CD4-positive, alpha-beta T cell treated with Interleukin-21 for 1 hour (primary cell): ENCODE measurements at places on chromosomes 16 and 17.

- no peak for DNase-seq
Measured at GRCh38 chr16:69618307-69618706, 52.5 kb downstream of the NFAT5 start.

GRCh38 chr16:82187829-82188228, 17.8 kb upstream of the MPHOSPH6 start:
- no peak for DNase-seq

GRCh38 chr17:1939981-1940809, 84.9 kb downstream of the RTN4RL1 start:
- DNase-seq: no peak

DNA sequence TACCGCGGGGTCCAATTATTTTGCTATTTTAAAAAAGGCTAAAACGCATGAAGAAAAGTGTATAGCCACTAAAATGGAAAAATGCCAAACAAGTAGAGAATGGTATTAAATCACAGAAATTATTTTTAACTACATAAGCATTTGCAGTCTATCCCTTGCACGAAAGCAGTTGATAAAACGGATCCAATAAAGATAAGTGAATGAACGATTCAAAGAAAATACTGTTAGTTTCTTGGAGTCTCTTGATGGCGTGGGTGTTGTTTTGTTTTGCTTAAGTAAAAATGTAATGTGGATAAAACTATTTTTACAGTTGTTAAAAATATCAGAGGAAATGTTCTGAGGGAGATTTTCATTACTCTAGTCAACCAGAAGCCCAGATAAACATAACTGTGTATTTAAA, 9.3 kb downstream of the HS3ST3A1 start:
- no peak for DNase-seq

- DNase-seq: peak; percentile 37
Measured at GRCh38 chr16:48559462-48560211, 50.3 kb downstream of the N4BP1 start.

DNA sequence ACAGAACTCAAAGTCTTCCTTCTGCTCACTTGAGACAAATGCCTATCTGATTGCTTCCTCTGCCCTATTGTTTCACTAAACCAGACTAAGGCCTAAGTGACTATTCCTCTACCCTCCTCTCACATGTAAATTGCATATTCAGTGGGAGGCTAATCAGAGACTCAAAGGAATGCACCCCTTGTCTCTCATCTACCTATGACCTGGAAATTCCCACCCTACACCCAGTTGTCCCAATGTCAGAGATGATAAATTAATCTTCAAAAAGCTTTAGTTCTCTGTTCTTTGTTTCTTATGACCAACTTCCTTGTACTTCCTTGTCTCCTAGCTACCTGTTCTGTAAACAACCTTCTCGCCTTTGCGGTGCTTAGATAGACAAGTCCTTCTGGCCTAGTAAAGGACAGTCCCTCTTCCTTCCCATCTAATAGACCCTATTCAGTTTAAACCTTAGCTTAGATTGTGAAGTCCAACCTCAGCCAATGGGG, 76.0 kb downstream of the EMP2 start:
- DNase-seq: no peak

DNA sequence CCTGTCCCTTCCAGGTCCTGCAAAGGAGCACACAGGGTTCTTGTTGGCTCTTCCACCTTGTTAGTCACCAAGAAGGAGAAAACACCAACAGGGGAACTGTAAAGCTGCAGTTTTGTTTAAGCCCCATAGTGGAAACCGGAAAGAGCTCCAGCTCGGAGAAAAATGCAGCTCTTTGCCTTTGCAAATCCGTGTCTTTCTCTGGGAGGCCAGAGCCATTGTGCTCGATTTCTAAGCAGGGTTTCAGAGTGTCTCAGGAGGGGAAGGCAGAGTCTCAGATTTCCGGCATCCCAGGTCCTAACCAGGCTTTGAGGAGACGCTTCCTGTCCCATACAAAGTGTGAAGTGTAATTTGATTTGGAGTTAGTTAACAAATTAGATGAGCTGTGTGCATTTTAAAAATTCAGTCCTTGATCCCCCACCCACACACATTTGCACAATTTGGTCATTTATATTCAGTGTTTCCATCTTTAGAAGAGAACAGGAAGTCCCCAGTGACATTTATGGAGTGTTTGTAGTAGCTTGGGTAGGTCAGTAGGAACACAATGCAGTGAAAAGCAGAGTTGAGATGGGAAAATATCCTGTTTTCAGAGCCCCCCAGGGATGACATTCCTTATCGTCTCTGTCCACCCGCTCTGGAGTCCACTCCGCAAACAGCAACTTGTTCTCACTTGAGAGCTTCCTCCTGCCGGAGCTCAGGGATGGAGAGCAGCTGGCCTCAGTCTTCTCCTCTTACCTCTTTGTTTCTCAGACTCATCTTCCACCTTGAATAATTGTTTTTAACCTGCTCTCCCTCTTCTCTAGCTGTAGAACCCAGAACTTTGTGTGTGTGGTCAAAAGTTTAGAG, 331.9 kb downstream of the SEC14L1 start:
- no peak for DNase-seq

DNA sequence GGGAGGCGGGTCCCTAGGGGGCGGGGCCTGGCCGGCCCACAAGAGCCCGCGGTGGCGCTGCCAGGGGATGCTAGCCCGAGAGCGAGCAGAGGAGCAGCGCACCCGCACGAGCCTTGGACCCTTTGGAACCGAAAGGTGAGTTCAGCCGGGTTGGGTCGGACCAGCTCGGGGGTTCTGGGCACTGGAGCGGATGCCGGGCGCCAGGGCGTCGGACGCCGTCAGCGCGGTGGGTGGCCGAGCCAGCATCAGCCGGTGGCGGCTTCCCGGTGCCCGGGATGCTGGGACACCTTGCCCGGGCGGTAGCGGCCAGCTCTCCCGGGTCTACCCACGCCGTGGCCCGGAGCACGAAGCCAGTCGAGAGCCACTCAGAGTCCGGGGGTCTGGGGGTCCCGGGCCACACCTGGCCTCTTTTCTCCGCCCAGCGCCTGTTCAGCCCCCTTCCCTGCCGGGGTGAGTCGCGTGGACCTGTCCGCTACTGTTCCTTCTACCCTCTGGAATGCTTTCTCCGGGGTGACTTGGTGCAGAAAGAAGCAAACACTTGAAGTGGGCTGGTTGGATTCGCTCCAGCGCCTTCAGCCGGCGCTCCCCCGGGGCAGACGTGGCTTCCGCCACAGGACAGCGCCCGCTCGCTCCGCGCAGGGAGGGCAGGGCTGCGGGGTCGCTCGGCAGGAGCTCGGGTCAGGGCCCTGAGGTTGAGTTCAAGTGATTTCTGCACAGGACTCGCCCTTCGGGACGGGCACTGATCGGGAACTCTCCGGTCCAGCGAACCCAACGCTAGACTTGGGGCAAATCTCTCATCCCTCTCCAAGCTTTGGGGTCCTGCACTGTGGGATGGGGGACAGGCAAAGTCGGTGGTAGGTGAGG, at the start of gene SCNN1G:
Gene SCNN1G (plus strand): TSS at position 67 of the 864 bp plus-strand sequence. CDS start 3,527 bp downstream, outside the sequence.
- no peak for DNase-seq

- DNase-seq: no peak
Measured at GRCh38 chr17:57102122-57102521, 17.1 kb downstream of the AKAP1 start.

GRCh38 chr17:48731355-48731754, 2.8 kb upstream of the HOXB13 start:
- no peak for DNase-seq

- DNase-seq: no peak
Measured at GRCh38 chr17:4176808-4177472, 33.9 kb downstream of the CYB5D2 start.

- DNase-seq: no peak
Measured at GRCh38 chr17:5640726-5641125, 56.4 kb upstream of the NLRP1 start.

DNA sequence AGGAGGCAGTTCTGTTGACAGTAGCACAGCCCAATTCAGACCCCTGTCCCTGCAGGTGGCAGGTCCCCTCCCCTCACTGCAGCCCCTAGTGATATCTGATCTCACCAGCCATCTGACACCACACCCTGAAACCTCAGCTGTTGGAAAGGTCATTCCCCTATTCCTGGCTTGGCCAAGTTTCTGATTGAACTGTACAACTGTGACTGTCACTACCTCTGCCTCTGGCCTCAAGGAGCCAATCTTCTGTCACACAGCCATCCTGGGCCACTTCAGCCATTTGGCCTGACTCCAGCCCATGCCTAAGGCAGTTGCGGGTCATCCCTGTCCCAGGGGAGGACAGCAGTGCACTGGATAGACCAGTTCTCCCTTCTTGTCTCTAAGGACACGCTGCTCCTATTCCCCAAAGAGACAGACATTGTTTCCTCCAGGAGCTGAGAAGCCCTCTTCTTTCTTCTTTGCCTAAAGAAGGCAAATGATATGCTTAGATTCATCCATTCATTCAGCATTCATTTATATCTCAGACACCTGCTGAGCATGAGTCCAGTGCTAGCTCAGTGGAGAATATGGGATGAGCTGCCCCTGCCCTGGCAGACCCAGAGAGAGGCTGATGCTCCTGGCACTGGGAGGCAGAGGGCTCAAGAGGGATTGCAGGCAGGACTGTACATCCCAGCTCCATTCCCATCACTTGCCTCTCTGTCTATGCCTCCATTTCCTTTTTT, 4.6 kb upstream of the ALDOA start:
- DNase-seq: no peak

GRCh38 chr17:42806249-42806648, 7.6 kb downstream of the CNTD1 start:
- DNase-seq: no peak

GRCh38 chr16:83244057-83244456, 563.7 kb upstream of the HSBP1 start:
- no peak for DNase-seq

GRCh38 chr17:74088934-74089329, 114.5 kb upstream of the RPL38 start:
- DNase-seq: no peak

DNA sequence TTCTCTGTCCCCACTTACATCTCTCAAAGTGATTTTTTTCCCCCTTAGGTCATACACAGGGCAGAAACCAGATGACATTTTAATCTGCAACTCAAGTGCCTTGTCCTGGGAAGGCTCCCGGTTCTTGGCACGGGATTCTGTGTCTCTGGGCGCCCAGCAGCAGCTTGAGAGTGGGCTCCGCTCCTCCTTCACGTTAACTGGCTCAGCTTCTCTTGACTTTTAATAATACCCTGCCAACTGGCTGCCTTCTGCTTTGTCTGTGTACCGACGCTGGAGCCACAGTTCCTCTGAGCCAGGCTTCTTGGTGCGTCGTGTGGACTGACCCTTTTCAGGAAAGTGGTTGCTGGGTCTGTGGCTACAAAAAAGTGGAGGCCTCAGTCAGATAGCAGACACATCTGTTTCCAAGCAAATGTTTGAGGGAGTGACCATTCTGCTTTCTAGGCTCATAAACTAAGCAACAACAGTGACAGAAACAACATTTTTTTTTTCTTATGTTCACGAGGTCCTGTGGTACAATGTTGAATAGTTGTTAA, 64.9 kb downstream of the IRF8 start:
- no peak for DNase-seq

- DNase-seq: no peak
Measured at GRCh38 chr16:78184238-78185183, 85.1 kb downstream of the WWOX start.

DNA sequence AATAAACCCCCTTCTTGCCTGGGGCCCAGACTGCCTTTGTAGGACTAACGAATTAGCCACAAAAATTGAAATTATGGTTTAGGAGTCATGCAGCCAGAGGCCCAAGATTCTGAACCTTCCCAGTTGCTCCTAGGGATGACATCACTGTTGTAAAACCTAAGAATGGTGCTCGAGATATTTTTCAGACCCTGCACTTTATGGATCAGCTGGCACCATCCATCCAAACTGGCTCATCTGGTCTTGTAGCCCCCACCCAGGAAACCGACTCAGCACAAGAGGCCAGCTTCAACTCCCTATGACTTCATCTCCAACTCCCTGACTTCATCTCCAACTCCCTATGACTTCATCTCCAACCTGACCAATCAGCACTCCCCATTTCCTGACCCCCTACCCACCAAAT, 10.9 kb upstream of the EVPL start:
- DNase-seq: no peak

GRCh38 chr17:38613981-38614779, 8.4 kb upstream of the SRCIN1 start:
- DNase-seq: no peak

DNA sequence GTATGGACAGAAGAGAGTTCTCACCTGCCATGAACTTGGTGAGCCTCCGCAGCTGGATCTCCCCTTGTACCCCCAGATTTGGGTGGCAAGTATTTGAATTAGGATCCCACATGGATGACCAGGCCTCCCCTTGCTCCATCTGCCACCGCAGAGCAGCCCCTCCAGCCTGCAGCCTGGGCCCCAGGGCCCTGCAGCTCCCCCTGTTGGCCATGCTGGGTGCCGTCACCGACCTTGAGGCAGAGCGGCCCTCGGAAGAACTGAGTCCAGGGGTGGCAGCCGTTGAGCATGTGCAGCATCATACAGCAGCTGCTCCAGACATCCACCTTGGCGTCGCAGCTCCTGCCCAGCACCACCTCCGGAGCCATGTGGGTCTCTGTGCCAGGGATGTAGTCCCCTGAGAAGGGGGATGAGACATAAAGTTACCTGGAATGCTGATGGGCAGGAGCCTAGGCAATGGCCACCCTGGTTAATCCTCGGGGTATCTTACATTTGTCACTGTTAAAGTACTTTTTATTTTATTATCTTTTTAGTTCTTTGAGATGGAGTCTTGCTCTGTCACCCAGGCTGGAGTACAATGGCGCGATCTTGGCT, 9.0 kb upstream of the SPATA32 start:
- peak; percentile 55 for DNase-seq

- no peak for DNase-seq
Measured at GRCh38 chr17:50594892-50595291, 34.4 kb downstream of the CACNA1G start.

DNA sequence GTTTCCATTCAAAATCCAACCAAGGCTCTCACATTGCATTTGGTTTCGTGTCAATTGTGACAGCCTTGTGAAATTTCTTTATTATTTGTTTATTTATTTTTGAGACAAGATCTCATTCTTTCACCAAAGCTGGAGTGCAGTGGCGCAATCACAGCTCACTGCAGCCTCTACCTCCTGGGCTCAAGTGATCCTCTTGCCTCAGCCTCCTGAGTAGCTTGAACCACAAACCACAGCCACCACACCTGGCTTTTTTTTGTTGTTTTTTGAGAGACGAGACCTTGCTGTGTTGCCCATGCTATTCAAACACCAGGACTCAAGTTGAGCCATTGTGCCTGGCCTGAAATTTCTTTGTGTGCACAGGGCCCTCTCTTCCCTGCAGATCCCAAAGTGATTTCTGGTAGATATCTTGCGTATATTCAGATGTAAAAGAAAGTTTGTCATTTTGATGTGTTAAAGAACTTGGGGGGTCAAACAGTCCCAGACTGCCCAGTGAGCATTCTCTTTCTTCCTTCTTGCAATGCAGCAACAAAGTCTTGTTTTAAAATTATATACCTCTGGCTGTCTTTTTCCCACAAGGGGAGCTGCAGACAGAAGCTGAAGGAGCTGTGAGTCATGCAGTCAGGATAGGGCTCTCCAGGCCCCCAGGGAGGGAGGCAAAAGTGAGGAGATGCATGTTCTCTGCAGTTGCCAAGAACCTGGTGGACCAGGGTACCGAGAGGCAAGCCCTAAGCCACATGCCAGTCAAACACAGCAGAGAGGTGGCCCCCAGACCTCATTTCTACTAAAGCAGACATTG, 15.5 kb upstream of the USP22 start:
- no peak for DNase-seq
